ENCODE measurements at places on chromosomes 16 and 17. TPM values are rescaled to one million over a fixed set of nuclear protein-coding genes. Genes with fewer than 3 reads are reported as not detected.

Gene CCL7
- not detected for total RNA-seq

DNA sequence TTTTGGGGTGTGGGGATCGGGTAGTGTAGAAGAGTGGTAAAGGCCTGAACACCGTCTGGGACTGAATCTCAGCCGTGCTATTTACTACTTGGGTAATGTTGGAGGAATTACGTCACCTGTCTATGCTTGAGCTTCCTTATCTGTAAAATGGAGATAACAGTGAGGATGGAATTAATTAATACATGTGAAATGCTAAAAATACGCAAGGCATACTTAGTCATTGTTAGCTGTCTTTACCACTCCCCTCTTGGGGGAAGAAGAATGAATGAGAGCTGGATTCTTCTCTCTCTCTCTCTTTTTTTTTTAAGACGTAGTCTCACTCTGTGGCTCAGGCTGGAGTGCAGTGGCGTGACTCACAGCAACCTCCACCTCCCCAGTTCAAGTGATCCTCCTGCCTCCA lies 41.1 kb upstream of the TANGO6 start:
- H3K4me3 ChIP-seq, result no peak overlapping the region
- DNase-seq, result no peak
- H3K4me1 ChIP-seq, result no peaks in the 10 kb centered on the region
- no peak overlapping the region for H3K27ac ChIP-seq
- H3K36me3 ChIP-seq, result no peaks in the 10 kb centered on the region

DNA sequence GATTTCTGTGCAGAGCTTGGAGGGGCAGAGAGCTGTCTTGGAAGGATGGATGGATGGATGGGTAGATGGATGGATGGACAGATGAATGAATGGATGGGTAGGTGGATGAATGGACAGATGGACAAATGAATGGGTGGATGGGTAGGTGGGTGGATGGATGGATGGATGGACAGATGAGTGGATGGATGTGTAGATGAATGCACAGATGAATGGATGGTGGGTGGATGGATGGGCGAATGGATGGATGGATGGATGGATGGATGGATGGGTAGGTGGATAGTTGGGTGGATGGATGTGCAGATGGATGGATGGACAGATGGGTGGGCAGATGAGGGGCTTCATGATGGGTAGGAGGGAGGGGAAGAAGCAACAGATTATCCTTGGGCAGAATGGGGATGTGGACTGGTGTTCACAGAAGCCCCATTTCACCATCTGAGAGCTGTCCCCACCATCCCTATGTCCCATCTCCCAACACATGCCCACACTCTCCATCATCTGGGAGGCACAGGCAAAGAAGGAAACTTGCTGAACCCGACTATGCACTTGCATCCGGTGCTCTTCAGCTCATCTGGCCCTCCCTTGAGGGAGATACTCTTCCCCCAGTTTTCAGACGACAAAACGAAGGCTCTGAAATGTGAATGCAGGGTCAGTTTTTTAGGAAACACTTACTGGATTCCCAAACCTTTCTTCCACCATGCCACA lies 57.2 kb downstream of the IL21R start:
- no peaks in the 10 kb centered on the region for H3K27me3 ChIP-seq
- DNase-seq, result no peak
- peaks cover 45% of the 10 kb centered on the region for H3K36me3 ChIP-seq
- H3K4me1 ChIP-seq, result peaks cover 12% of the 10 kb centered on the region

Gene NPTX1
- 1.3 TPM for total RNA-seq

GRCh38 chr16:58027161-58027915 lies 1.8 kb downstream of the MMP15 start:
- peak overlapping the region; percentile 77 for H3K4me3 ChIP-seq
- H3K36me3 ChIP-seq, result no peaks in the 10 kb centered on the region
- no peaks in the 10 kb centered on the region for H3K27me3 ChIP-seq
- H3K4me1 ChIP-seq, result peaks cover 67% of the 10 kb centered on the region

GRCh38 chr17:47967607-47968252 lies 3.2 kb upstream of the CDK5RAP3 start:
- H3K36me3 ChIP-seq, result no peaks in the 10 kb centered on the region
- H3K27me3 ChIP-seq, result no peaks in the 10 kb centered on the region
- DNase-seq, result no peak
- H3K4me1 ChIP-seq, result peaks cover 15% of the 10 kb centered on the region

DNA sequence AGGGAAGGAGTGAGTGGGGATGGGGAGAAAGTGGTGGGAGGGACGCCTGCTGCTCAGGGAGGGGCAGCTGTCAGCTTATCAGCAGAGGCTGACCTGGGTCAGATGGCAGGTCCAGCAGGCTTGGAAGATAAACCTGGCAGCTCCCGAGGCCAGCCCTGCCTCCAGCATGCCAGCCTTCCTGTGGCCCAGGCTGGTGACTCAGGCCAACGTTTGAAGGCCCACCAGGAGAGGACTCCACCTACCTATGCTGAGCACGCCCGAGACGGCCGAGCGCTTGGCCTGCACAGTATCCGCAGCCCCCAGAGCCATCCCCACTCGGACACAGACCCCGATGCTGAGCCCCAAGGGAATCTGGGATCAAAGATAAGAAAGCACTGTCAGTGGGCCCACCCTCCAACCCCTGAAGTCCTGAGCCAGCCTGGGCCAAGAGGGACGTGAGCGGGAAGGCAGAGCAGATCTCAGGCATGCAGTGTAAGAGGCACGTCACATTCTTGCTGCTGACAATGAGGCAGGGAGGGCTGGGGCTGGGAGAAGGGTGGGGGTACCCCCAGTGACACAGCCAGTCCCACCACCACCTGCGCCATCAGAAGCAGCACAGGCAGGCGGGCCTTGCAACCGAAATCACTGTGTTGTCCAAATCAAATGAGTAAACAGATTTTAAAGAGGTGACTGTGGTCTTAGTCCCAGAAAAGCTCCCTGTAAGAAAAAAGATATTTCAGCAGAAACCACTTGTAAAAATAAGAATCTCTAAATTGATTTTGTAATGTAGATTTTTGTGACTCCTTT lies 12.4 kb downstream of the SLC47A2 start:
- no peaks in the 10 kb centered on the region for H3K36me3 ChIP-seq
- no peak for DNase-seq
- H3K4me3 ChIP-seq, result no peak overlapping the region
- H3K27me3 ChIP-seq, result no peaks in the 10 kb centered on the region
- H3K27ac ChIP-seq, result peak overlapping the region; percentile 51

Gene PRR15L
- total RNA-seq, result 47.4 TPM

DNA sequence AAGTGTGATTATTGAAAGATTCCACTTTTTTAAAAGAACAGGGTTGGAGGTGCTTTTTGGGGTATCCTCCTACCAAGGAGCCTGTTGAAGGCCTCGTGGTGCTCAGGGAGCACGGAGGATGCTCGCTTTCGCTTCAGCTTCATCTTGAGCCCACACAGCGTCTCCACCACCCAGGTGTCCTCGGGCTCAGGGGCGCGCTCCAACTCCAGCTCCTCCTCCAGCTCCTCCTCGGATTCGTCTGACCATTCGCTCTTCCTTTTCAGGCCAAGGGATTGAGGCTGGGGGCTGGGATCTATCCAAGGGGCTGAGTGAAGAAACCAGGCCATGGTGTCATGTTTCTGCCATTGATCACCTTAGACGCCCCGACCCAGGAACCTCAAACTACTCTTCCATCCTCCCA lies 1.2 kb downstream of the SPDYE4 start:
- no peak overlapping the region for H3K4me3 ChIP-seq
- no peaks in the 10 kb centered on the region for H3K36me3 ChIP-seq
- H3K27me3 ChIP-seq, result no peaks in the 10 kb centered on the region
- H3K4me1 ChIP-seq, result no peaks in the 10 kb centered on the region
- no peak overlapping the region for H3K27ac ChIP-seq
- DNase-seq, result no peak

DNA sequence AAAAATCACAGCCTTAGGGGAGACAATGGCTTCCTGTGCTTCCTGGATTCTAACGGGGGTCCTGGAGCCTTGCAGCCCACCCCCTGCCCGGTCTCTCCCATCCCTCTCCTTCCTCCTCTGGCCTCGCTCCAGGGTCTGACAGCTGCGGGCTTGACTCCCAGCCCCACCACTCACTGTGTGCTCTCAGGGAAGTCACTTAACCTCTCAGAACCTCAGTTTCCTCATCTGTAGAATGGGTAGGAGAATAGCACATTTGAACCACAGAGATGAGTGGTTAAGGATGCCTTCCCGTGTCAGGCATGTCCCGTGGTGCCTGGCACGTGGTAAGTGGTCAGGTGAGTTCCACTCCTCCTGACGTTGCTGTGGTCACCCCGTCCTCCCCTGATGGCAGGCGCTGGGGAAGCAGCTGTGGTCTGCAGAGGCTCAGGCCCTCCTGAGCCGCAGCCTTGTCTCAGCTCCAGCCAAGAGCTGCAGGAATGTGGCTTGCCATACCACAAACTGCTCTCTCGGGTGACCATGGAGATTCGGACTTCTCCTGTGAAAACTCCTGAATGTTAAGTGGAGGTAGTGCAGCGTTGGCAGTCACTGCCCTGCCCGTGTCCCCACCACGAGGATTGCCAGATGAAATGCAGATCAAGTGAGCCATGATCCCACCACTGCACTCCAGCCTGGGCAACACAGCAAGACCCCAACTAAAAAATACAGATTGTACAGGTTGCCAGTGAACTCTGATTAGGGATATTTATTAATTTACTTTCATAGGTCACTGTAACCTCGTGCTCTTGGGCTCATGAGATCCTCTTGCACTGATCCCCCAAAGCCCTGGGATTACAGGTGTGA lies 85.7 kb downstream of the NT5M start:
- no peaks in the 10 kb centered on the region for H3K4me1 ChIP-seq
- no peak overlapping the region for H3K4me3 ChIP-seq
- no peak overlapping the region for H3K27ac ChIP-seq

Gene RAB34
- 63.5 TPM for total RNA-seq

DNA sequence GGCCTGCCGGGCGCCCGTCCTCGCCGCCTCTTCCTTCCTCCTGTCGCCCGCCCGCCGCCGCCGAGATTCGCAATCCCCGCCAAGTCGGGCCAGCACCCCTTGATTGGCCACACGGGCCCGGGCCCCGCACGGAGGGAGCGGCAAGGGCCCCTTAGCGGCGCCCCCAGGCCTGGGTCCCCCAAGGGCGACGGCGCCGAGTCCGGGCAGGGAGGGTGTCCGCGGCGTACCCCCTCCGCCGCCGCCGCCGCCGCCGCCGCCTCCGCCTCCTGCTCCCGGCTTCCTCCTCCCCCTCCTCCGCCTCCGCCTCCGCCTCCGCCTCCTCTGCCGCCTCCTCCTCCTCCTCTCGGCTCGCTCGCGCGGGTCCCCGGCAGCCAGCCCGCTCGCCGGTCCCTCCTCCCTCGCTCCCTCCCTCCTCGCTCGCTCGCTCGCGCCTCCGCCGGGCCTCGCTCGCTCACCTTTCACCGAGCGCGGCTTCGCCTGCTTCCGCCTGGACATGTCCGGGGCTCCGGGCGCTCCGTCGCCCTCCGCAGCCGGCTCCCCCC lies 561 bp downstream of the ZNF423 start:
- peak; percentile 93 for DNase-seq
- H3K27me3 ChIP-seq, result peaks cover 9% of the 10 kb centered on the region
- no peaks in the 10 kb centered on the region for H3K36me3 ChIP-seq
- peaks cover 45% of the 10 kb centered on the region for H3K4me1 ChIP-seq
- H3K4me3 ChIP-seq, result peak overlapping the region; percentile 66

Gene UNC45B
- total RNA-seq, result 0.14 TPM

GRCh38 chr17:21089145-21089544 lies 37.6 kb upstream of the DHRS7B start:
- H3K4me3 ChIP-seq, result no peak overlapping the region
- H3K27ac ChIP-seq, result no peak overlapping the region
- DNase-seq, result no peak
- H3K36me3 ChIP-seq, result no peaks in the 10 kb centered on the region
- no peaks in the 10 kb centered on the region for H3K4me1 ChIP-seq
- H3K27me3 ChIP-seq, result no peaks in the 10 kb centered on the region

DNA sequence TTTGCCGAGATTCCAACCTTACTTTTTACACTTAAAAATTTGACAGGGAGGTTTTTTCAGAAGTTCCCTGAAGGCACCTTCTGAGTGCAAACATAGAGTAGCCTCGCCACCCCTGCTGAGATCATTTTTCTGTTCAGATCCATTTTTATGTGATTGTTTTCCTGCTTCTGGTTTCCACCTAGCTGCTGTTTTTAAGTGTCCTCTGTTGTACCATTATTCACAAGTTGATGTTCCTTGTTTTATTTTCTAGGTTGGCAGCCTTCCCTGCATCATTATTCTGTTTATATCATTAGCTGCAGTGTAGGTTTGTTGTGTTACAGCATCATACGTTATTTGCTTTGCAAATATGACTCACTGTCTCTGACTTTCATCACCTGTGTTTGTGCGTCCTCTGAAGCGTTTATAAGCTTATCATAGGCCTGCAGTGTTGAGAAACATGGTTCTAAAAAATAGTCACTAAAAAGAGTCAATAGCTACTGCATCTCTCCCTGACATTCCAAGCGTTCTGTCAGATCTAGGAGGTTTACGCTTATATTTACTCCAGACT lies 116.9 kb upstream of the CLEC3A start:
- H3K4me3 ChIP-seq, result no peak overlapping the region
- H3K36me3 ChIP-seq, result no peaks in the 10 kb centered on the region
- H3K27me3 ChIP-seq, result no peaks in the 10 kb centered on the region
- no peak overlapping the region for H3K27ac ChIP-seq
- no peaks in the 10 kb centered on the region for H3K4me1 ChIP-seq

Gene ASGR1
- 4.3 TPM for total RNA-seq

Gene KRTAP3-2
- total RNA-seq, result not detected

DNA sequence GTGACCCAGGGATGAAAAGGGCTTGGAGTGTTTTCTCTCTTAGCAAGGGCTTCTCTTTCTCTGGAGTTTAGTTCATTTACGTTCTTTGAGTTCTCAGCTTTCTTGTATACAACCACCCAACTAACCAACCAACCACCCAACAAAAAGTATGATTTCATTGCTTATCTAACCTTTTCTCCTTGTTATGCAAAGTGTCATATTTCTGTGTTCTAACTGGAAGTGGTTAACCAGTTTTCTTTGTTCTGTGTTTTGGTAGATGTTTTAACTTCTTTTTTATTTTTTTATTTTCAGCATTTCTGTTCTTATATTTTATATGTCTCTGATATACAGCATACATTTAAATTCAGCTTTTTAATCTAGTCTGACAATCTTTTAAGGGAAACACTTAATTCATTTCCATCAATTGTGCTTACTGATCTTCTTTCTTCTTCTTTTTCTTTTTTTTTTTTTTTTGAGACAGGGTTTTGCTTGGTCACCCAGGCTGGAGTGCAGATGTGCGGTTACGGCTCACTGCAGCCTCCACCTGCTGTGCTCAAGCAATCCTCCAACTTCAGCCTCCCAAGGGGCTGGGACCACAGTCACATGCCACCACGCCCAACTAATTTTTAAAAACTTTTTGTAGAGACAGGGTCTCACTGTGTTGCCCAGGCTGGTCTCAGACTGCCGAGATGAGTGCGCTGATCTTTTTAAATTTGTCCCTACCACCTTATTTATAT lies 29.6 kb downstream of the NLK start:
- no peak overlapping the region for H3K4me3 ChIP-seq
- DNase-seq, result no peak
- no peaks in the 10 kb centered on the region for H3K4me1 ChIP-seq
- H3K36me3 ChIP-seq, result no peaks in the 10 kb centered on the region
- no peaks in the 10 kb centered on the region for H3K27me3 ChIP-seq

Gene PMFBP1
- total RNA-seq, result 0.23 TPM

DNA sequence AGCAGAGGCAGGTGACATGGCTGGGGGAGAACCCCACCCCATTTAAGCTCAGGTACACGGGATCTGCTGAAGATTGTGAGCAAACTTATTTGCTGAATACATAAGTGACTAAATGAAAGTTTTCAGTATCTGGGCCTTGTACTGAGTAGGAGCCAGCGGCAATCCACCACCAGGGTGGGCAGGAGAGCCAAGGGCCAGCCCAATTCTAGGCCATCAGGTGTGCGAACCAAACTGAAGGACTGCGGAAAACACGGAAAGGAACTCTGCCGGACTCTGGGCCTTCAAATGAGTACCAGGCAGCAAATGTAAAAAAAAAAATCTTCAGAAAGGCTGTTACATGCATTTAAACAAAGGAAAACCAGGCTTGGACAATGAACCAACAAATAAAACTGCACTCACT lies 19.7 kb downstream of the ARHGAP17 start:
- H3K4me3 ChIP-seq, result no peak overlapping the region
- DNase-seq, result no peak
- peaks cover 48% of the 10 kb centered on the region for H3K4me1 ChIP-seq
- no peak overlapping the region for H3K27ac ChIP-seq
- H3K27me3 ChIP-seq, result no peaks in the 10 kb centered on the region
